ENCODE measurements at places on chromosomes 6 and 20. TPM values are rescaled to one million over a fixed set of nuclear protein-coding genes. Genes with fewer than 3 reads are reported as not detected.

DNA sequence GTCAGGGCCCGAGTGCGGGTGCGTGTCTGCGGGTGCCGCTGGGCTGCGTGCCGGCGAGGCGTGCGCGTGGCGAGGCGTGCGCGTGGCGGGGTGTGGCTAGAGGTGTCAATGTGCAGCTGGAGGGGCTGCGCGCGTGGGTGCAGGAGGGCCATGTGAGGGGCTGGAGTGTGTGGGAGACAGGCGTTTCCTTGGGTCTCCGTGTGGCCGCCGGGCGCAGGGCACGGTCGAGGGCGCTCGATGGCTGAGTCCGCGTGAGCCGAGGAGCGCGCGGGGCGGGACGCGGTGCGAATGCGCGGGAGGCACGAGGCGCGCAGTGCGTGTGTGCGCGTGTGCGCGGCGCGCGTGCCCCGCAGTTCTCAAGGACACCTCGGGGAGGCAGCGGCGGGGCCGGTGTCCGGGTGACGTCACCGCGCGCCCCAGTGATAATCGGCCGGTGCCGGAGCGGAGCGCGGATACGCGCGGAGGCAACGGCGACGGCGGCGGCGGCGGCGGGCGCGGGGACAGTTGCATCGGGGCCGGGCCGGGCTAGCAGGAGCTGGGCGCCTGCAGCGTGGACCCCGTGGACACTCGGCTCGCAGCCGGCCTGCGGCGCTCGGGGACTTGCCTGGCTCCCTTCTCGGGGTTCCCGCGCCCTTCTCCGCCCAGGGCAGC is 38.7 kb downstream of the YTHDF1 start:
- DNase-seq: no peak

DNA sequence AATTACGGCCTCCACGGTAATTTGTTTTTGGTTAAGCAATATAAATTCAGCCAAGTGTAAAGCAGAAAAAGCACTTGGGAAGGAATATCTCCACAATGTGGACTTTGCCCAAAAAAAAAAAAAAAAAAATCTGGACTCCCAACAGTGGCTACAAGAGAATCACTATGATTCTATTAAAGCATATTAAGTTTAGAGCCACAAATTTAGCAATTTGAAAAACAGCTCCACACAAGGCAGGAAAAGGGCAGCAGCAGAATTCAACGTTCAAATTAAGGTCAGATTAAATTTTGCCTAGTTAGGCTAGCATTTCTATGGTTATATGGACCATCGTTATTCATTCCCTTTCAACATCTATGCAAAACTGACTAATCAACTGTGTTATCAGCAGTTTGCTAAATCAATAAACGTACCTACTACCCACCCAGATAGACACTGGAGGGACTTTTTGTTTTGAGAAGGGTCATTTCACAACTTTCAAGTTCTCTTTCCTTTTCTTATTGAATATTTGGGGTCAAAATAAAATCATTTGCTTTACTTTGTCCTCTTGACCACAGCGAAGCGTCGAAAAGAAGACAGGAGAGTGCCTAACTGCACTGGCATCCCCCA is 1.0 kb downstream of the MCM9 start:
- DNase-seq: no peak

GRCh38 chr6:152750694-152751093 is at the start of gene VIP:
Gene VIP, plus strand, starts transcription at chr6:152750797. Its CDS starts 1,381 bp downstream, at chr6:152752178.
- DNase-seq: no peak

DNA sequence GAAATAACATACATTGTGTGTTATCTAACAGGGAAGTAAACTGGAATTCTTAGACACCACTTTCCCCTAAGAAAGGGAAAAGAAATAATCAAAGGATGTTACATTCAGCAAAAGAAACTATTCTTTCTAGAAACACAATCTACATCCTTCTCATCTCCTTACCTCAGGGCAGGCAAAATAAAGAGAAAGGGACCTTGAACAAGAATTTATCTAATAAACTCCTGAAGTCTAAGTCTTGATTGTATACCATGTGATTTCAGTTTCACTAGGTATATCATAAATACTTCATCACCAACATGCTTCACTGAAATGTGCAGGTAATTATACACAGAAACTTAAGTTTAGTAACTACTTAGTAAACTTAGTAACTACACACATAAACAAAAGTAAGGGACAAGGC is 15.0 kb downstream of the EZR start:
- DNase-seq: no peak

DNA sequence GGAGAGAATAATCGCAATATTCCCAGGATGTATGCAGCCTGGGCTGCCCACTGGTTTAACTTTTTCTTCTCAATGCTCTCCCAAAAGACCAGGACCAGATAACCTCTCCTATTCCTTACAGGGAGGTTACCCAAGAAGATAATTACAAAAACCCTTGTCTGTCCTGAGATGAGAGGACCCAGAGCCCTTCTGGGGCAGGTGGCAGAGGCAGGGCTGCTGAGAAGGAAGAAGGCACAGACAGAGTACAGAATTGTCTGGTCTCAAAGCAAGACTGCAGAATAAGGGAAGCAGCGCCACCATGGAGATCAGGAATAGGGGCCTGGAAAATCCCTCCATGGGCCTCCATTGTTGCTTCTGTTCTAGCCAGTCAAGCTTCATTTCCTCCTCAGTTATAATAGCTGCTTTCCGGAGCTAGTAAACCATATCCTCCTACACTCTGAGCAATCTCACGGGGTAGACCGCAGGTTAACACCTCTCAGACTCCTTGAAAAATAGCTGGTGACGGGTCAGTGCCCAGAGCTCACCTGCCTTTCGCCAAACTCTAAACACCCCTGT is 463 bp upstream of the HLA-DMB start:
- DNase-seq: no peak

DNA sequence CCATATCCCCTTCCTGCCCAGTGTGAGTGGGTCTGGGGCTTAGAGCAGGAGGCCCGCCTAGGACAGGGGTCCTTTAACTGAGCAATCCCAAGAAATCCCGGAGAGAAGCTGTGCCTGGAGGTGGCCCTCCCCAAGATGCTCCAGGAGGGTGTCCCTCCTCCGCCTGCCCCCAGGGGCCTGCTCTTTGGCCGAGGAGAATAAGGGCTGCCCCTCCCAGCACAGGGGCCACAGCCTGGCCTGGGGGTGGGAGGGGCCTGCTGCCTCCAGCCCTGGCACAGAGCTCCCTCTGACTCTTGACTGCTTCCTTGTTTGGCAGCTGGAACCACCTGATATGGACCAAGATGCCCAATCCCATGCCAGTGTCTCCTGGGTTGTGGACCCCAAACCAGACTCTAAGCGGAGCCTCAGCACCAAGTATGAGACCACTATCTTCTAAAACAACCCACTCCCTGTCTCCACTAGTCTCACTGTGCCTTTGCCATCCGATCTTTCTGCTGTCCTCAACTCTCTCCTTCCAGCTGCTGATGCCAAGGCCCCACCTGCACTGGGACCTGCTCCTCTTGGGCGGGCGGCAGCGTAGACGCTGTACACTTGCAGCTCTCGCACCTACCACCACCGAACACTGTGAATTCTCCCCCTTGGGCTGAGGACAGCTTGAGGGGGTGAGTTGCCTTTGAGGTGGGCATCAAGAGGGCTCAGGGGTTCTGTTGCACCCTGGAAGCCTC is 54.3 kb downstream of the TCP11 start:
- DNase-seq: no peak

Gene HLA-DRA
- polyA plus RNA-seq: 1,131 TPM

All from ovary (tissue), 10 donors.